Stimulated activated CD8-positive, alpha-beta memory T cell treated with anti-CD3 and anti-CD28 coated beads, Interleukin-15, amount 100 ng/mL, for 24 hours (primary cell): ENCODE measurements at places on chromosomes 5 and 9.

- no peak for DNase-seq
These were observed 49.2 kb upstream of the CTNNAL1 start for GRCh38 chr9:109062543-109062942.

- no peak for DNase-seq
These were observed 68.5 kb downstream of the SLC28A3 start for GRCh38 chr9:84271921-84272556.

GRCh38 chr5:95895771-95896170 lies 65.9 kb downstream of the ELL2 start:
- DNase-seq, result no peak

GRCh38 chr5:155792873-155793272 lies 534.1 kb upstream of the SGCD start:
- DNase-seq, result no peak

GRCh38 chr9:23555851-23556250 lies 270.2 kb downstream of the ELAVL2 start:
- DNase-seq, result no peak
